IPS-NIHi11 (cell line): ENCODE measurements at places on chromosomes 11 and 22.

DNA sequence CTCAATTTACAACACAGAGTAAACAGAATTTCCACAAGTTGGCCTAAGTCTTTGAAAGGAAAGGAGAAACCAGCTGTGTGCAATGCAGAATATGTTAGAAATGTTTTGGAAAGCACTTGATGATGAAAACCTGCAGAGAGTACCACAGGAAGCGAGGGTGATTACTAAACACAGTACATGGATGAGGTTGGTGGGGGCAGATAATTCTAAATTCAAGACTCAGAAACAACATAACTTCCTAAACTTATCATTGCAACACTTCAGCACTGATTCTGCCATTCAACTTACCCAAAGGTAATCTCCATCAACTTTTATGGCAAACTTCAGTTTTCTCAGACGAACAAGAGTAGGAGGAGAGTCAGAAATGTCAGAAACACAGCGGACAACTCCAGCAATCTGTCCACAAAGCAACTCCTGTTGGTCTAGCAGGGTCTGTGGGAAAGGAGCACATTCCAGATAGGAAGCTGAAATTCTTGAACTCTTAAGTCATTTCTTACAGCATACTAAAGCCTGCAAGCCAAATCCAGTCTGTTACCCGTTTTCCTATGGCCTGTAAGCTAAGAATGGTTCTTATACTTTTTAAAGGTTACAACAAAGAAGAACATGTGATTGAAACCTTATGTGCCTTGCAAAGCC, 6.8 kb downstream of the HPS4 start:
- DNase-seq, result no peak

GRCh38 chr11:104704888-104705287, 193.4 kb downstream of the CASP12 start:
- no peak for DNase-seq

DNA sequence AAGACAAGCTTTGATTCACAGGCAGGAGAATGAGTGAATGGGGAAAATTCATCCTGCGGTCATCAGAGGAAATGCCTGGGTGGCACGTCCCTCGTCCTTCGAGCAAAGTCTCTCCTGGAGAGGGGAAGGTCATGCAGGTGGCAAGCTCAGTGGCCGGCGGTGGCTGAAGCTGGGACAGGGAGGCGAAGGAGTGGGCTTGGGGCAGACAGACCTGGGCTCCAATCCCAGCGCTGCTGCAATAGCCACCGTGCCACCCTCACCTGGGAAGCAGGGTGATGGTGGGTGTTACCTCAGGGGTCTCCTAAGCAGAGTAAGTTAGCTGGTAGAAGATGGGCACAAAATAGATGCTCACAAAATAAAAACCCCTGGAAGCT, 22.4 kb upstream of the CACNG2 start:
- no peak for DNase-seq

- DNase-seq, result peak; percentile 62
Measured at GRCh38 chr22:30326255-30326705, 461 bp downstream of the TBC1D10A start.
